Osteoblast (primary cell): ENCODE measurements at places on chromosomes 12 and 14. TPM values are rescaled to one million over a fixed set of nuclear protein-coding genes. Genes with fewer than 3 reads are reported as not detected.

The ANAPC5 gene
- total RNA-seq: 168 and 195 TPM in 2 replicates

The OTUB2 gene
- 1.2 and 1.4 TPM in 2 replicates for total RNA-seq

The TEX22 gene
- total RNA-seq: under 0.01 and 0.29 TPM in 2 replicates

DNA sequence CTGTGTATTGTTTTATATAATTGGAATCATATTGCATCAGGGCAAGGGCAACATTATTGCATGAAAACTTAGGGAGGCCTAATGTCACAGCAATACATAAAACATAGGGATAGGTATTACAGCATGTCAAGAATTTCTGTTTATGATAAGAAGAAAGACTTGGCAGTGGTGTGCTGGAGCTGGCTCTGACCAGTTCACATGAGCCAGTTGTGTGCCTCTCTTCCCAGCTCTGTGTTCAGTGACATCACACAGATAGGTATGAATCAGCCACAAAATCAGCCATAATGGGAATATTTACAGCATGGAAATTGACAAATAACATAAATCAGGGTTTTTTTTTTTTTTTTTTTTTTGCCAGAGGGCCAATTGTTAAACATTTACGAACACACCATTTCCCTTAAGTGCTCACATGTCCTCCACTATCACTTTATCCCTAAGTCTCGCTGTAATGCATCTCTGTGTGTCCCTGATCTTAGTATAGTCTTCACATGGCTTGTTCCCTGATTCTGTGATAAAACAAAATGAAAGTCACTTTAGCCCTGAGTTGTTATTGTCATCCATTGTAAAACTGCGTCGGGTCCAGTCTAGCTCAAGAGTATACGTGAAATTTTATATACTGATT, 31.9 kb upstream of the ACSM4 start:
- DNase-seq: no peak

The MGST1 gene
- 72.7 and 81.9 TPM in 2 replicates for total RNA-seq

DNA sequence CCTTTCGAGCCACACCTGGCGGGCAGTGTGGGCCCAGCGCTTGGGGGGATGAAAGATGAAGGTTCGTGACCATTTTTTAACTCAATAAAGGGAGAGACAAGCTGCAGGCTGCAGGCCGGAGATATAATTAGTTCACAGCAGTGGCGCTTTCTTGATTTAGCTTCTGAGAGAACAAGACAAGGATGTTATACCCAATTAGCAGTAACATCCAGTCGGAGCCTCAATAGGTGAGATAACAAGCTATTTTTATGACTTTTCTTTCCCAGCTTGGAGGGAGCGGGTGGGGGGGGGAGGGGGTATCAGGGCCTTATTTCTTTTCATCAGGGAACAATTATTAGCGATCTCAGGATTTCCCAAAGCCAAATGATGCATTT, 9.1 kb downstream of the FAM222A start:
- DNase-seq: peak; percentile 39

DNA sequence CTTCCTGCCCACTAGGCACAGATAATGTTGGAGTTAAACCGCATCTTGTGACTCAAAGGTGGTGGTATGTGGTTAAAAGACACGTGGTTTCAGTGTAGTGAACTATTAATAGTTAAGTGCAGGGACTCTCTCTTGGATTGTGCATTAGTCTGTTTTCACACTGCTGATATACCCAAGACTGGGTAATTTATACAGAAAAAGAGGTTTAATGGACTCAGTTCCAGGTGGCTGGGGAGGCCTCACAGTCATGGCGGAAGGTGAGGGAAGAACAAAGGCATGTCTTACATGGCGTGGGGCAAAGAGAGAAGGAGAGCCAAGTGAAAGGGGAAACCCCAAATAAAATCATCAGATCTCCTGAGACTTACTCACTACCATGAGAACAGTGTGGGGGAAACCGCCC, 362.3 kb downstream of the GLT1D1 start:
- DNase-seq: no peak

DNA sequence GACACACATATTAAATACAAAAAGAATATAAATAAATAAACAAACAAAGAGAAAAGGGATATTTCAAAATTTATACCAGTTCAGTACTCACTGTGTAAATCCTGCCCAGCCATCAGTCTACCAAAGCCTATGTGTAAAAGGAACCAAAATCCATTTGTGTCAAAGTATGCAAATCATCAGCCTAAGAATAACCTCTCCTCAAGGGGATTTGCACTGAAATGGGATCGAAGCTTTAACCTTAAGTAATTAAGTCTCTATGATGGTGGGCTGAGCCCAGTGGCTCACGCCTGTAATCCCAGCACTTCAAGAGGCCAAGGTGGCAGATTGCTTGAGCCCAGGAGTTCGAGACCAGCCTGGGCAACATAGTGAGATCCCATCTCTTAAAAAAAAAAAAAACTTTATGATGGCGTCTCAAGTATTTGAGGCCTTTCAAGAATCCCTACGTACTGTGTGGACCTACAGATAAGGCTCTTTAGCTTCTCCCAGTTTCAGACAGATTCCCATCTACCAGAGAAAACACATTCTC, 57.8 kb upstream of the METAP2 start:
- no peak for DNase-seq

DNA sequence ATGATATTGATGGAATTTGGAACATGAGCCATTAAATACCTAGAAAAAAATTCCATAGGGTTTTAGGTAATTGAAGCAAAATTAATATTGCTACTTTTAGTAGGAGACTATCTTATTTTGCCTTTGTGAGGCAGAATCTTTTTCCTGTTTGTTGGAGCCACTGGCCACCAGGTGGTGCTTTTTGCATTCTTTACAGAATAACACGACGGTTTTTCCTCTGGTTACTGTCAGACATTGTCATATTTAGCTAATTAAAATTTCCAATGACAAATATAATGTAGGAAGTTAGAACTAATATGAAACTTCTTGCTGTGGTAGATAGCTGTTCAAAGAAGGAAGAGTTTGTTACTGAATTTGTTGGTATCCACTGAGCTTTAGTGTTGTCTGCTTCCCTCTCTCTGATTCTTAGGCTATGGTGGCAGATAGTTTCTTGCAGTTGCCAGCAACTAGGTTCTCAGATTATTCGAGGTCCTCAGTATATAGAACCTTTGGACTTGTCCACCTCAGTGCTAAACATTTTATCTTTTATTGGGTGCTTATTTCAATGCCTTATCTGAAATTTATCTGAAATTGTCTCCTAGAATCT, 25.7 kb downstream of the RAB21 start:
- peak; percentile 51 for DNase-seq

- no peak for DNase-seq
Measured at GRCh38 chr14:34359420-34360117, 102.5 kb downstream of the SPTSSA start.

GRCh38 chr12:93376436-93377251, 1.1 kb upstream of the NUDT4 start:
- peak; percentile 89 for DNase-seq

DNA sequence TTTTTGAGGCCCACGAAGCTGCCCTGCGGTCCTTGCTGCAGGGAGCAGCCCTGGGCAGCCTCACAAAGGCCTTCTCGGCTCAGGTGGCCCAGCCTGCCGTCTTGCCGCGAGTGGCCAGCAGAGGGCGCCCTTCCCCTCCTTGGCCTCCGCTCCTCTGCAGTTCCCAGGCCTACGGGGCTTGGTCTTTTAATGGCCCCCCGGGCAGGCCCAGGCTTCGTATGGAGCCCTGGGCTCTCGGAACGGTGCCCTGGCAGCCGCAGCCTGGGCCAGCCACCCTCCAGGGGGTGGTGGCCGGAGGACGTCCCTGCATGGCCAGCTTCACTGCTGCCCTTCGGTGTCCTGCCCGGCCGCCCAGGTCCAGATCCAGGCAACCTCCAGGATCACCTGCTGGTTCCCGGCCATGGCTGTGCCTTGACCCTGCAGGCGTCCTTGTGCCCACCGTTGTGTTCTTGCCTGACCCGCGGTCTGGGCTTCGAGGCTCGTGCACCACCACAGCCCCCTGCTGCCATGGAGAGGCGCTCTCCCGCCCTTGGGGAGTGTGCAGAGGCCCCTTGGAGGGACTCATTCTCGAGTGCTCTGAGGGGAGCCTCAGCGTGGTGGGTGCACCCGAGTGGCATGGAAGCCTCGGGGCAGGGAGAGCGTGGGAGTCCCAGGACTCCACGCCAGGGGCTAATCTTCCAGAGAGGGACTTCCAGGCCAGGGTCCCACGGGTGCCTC, 9.4 kb downstream of the ASPG start:
- peak; percentile 99 for DNase-seq

- DNase-seq: no peak
Measured at GRCh38 chr12:25121110-25121509, 73.8 kb downstream of the DNAI7 start.
